ENCODE measurements at places on chromosomes 7 and 10.

- no peak for DNase-seq
These were observed 42.4 kb downstream of the VWA2 start for GRCh38 chr10:114281461-114281860.

GRCh38 chr7:46557295-46557711 lies 636.2 kb upstream of the IGFBP3 start:
- DNase-seq, result no peak

GRCh38 chr7:132028144-132028920 lies 471.9 kb upstream of the PODXL start:
- DNase-seq, result no peak

DNA sequence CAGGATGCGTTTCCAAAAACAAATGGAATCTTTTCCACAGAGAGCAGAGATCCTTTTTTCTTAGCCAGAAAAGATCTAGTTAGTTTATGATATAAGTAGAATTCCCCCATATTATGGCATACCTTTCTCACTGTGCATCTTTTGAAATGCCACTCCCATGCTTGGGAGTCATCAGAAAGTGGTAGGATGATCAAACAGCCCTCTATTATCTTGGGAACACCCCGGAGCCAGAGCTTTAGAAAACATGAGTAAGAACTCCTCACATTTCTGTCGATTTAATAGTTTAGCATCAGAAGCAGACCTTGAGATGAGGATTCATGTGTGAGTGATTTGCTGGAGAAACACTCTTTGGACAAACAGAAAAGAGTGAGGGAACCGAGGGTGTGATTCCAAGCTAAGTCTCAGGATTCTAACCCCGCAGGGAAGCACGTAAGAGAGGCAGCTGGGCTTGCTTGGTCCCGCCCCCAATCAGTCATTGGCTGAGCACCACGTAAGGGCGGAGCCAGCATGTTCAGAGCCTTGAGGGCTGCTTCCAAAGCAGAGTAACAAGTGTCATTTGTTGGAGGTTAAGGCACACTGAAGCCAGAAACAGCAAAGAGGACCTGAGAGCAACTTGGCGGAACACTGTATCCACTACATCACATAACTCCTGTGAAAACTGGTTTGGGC lies 43.7 kb upstream of the NXPH1 start:
- no peak for DNase-seq

DNA sequence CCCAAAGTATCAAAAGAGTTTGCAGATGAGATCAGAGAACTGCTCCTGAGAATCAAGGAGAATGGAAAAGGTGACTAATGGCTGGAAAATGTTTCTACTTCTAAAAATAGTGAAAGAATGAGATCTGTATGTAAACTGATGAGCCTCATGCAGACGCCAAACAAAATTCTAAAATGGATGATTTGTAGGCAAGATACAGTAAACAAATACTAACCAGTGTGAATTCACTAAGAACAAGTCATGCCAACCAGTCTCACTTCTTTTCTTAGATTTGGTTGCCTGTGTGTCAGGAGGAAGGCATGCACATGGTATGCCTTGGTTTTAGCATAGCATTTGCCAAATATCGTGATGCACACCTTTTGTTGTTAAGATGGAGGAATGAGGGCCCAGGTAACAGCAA lies 94.9 kb upstream of the PIK3CG start:
- no peak for DNase-seq

- peak; percentile 38 for DNase-seq
These were observed 11.3 kb downstream of the INPP5A start for GRCh38 chr10:132548869-132549268.

DNA sequence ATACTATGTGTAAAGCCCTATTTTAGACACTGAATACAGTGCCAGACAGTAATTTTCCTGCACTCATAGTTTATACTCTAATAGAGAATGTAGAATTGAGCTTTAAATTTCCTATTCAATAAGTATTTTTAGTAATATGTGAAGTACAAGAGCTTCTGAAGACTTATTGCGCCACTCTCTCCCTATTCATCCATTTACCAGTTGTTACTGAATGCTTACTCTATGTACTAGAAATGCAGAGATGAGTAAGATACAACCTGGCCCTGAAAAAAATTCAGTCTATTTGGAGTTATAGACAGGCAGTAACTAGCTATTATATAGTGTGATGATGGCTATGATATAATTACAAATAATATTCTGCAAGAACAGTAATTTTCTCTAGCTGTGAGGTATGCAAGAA lies 98.8 kb downstream of the ADK start:
- no peak for DNase-seq

DNA sequence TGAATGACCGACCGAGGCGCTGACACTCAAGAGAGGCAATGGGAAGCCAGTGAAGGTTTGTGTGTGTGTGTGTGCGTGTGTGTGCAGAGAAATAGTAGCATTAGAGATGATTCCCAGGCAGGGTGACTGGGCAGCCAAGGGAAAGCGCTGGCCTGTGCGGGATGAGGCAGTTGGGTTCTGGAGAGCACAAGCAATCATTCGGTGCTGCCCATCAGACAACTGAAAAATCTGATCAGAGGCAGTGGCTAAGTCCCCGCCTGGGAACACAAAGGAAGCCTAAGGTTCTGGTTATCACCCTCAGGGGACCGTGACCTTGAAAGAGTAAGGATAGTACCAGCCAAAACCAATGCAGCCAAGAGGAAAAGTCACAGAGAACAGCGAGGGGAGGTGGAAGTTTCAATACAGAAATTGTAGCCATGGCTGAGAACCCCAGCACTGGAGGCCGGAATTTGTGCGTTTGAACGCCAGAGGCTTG lies 868 bp upstream of the PDCD4 start:
- no peak for DNase-seq

DNA sequence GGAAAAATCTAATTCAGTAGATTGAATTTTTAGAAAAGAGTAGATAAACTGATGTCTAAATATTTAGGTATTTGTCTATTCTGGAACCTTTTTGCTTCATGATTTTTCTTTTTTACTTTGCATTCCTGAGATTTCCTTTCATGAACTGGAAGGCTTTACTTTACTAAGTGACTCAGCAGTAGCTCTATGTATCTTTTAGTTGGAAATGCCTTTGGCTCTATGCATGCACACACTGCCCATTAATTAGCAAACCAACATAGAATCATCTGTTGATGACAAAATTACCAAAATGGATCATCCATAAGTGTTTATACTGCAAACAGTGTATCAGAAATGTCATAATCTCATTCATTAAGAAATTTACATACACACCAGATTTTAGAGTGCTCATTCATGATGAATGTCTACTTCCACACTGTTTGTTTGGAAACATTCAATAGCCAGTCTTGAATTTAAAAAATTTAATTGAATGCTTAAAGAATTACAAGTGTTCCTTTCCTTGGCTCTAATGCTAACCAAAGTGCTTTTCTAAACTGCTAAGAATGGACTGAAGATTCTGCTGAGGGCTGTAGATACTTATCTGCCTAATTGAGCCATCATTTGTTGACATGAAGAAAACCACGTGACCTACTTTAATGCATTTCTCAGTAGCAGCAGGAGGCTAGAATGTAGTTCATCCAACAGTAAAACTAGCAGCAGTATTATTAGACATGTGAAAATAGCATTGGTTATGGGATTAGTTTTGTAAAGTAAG lies 282.0 kb downstream of the ADK start:
- no peak for DNase-seq

GRCh38 chr10:106795619-106796018 lies 368.9 kb downstream of the SORCS1 start:
- DNase-seq, result no peak

DNA sequence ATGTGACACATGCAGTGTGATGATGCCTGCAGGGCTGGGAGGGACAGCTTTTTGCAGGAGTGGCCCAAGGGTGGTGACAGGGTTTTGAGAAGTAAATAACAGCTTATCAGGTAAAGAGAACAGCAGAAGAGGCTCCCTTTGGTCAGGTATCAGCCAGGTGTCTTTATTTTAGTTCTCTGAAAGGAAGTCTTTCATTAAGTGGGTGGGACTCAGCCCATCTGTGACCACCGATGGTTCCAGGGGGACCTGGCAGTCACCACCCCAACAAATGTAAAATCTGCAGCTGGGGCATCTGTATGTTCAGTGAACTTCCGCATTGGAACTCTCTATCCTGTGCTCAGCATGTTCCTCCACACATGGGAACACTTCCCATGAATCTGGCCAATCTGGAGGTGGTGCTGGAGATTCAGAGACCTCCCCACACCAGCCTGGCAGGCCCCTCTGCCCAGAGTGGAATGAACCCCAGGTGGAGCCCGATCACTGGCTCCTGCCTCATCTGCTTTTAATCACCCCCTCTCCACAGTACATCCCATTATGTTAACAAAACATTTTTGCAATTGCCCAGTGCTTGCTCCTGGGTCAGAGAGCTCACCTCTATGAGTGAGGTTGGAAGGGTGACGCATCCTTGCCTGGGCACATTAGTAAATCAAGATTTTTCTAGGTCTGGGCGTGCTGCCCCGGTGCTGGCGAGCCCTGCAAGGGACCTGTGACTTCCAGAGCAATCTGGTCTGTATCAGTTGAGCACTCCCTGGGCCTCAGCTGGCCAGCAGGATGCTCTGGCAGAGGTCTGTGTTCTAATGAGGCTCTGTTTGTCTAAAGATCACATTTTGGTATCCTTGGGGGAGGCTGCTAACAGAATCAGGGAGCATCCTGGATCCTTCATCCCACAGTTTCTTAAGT lies 140.4 kb upstream of the GDF10 start:
- DNase-seq, result peak; percentile 34

DNA sequence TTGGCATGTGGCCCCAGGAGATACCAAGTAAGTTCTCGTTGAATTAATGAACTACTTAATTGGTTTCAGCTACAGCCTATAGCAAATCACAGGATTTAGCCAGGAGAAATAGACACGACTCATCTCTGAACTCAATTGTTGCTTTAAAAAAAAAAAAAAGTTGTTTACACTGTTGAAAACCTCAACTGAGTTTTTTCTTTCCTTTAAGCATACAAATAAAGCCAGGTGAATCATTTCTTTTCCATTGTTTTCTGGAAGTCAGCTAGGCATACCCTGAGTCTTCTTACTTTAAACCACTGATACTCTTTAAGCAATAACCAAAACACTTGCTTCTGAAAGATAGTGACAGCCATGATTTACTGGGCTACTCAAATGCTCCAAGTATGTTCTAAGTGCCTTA lies 755 bp downstream of the FRMPD2 start:
- no peak for DNase-seq

DNA sequence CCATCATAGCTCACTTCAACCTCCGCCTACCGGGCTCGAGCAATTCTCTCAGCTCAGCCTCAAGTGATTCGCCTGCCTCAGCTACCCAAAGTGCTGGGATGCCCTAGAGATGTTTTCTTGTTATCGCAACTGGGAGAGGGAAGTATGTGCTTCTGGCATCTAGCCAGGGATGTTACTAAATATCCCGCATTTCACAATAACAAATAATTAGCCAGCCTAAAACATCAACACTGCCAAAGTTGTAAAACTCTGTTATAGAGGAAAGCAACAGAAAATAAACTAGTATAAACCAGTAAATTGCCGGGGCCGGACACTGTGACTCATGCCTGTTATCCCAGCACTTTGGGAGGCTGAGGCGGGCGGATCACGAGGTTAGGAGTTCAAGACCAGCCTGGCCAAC lies 7.2 kb downstream of the INA start:
- DNase-seq, result no peak

DNA sequence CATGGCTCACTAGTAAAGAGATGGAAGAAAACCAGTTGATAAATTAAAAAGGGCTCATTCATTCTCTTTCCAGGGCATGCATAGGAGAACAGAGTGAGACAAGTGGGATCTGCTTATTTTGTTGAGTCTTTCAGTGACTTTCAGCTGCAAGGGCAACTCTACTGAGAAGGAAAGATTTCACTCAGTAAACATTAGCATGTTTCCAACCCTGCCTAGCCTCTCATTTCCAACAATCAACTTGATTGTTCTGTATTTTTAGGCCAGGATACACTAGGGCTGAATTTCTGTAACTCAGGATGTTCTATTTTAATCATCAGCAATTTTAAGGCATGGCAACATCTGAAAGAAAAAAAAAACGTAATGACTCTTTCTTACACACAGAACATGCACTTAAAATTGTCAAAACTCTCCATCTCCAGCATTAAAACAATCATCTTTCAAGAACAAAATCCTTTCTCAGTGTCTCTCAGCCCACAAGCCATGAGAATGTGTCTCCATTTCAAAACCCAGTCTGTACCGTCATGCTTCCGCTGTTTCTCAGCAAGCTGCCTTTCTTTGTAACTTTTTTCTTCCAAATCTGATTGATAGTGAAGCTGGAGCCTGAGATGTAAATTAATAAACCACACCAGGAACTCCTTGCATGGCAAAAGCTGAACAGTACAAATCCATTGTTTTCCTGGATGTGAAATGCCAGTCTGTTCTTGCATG lies 147.2 kb upstream of the KLF14 start:
- no peak for DNase-seq

DNA sequence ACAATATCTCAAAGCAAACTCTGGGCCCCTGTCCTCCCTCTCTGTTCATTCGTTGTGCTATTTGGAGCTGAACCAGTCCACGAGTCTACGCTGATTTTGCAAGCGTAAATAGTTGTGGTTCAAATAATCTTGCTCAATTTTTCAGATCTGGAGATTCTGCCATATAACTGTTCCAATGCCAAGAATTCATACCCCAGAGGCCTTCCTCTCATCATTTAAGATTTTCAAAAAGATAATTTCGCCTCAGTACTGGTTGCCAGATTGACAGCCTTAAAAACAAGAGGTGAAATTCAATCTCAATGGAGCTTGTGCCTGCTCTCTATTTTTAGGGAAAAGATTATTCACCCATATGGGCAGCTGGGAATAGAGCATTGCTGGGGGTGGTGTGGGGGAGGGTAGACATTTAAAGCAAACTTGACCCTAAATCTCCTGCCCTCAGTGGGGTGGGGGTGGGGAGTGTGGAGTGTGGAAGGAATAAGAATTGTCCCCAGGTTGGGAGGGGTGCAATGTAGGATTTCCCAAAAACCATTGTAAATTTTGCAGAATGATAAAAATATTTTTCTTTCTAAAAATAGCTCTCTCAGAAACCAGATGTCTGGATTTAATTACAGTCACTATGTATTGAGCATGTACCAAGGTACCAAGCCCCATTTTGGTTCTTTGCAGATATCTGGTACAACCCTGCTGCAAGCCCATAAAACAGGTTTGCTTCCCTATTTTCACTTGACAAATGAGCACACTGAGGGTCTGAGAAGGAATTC lies 104.7 kb upstream of the EEPD1 start:
- no peak for DNase-seq

DNA sequence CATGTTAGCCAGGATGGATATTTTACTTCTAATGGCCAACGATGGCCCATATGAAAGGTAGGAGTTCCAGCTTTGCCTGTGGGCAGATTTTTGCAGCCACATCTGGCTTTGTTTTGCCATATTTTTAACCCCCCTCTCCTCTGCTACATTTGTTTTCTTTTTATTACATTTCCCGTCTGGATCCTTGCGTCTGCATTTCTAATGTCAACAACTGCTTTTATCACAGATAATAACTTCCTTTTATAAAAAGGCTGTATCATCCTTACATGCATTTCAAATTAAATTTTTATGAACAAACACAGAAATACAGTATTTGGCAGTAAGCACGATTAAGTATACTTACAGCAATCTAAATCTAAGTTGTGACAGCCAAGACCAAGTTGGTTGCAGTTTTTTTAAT lies 156.0 kb downstream of the BAMBI start:
- no peak for DNase-seq

DNA sequence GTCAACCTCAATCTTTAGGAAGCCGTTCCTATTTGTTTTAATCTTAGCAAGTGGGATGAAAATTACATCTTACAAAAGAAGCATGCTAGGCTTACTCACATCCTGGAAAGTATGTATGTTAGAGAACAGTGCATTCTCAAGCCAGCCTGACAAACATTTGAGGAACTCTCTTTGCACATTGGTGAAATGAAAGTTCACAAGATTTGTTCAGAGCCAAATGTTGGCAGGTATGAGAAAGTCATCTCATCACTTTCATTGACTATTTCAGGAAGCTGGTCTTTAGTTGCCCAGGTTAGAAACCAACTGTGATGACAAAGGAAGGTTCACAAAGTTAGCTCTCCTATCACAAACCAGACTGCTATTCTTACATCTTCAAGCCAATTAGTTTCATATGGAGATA lies 57.1 kb downstream of the ABCB1 start:
- DNase-seq, result no peak
